ENCODE measurements at places on chromosomes 16 and 17.
A peak's percentile ranks its signal among the peaks of the same experiment; 100 is the strongest.

- DNase-seq: no peak
Measured at GRCh38 chr16:31072540-31073141, 1.4 kb downstream of the ZNF668 start.

DNA sequence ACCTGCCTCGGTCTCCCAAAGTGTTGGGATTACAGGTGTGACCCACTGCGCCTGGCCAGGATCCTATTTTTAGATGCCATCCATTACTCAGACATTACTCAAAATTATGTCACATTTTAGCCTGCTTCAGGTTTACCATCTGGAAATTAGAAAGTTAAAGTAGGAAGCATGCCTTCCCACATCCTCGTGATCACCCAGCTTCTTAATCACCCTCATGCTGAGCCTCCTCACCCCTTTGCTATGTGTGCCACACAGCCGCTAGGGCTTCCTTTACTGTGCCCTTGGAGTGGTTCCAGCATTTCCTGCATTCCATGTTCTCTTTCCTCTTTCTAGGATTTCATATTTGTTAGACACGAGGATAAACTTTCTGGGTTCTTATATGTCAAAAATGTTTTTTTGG lies 9.3 kb downstream of the ADORA2B start:
- DNase-seq: no peak

DNA sequence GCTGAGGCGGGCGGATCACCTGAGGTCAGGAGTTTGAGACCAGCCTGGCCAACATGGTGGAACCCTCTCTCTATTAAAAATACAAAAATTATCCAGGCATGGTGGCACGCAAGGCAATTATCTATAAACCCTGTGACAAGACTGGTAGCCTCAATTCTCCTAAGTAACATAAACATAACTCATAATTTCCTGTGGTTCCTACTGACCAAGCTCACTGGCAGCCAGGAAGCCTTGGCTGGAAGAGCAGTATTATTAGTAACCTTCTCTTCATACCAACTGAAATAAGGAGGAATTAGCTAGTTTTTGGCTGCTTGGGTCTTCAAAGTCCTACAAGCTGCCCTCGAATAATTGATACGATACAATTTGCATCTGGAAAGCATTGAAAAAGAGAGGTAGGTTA lies 31.6 kb upstream of the LRRC37A3 start:
- no peak for DNase-seq

GRCh38 chr17:75628425-75628824 lies 4.8 kb upstream of the SMIM5 start:
- DNase-seq: no peak

DNA sequence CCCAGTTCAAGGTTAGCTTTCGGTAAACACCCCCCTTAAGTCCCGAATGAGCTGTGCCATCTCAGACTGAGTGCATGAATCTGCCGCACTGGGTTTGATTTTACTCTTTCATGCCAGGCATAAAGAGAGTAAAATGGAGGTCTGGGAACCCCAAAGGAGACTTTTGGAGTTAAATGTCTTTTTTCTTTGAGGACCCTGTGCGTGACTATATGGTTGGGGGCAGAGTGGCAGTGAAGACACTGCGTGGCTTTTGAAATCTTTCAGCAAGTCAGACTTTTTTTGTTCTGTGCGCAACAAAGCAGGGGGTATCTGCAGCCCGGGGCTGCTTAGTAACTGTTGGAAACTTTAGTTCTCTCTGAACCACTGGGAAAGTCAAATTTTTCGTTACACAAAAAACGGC lies 392.9 kb upstream of the SALL1 start:
- no peak for DNase-seq

- peak; percentile 15 for DNase-seq
Measured at GRCh38 chr17:4100883-4101756, 41.7 kb downstream of the ZZEF1 start.

DNA sequence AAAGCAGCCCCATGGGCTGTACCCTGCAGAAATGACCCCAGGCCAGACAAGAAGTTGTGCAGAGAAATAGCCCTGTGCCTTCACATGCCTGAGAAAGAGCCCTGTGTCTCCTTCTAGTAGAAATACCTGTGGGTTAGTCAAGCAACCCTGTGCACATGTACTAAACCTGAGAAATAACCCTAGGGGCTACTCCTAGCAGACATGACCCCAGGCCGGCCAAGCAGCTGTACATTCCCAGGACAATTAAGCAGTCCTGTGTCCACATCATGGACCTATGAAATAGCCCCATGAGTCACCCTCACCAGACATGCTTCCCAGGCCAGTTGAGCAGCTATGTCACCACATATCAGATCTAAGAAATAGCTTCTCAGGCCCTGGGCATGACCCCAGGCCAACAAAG lies 519.7 kb upstream of the CA10 start:
- no peak for DNase-seq

GRCh38 chr16:53878216-53878615 lies 174.3 kb downstream of the FTO start:
- DNase-seq: no peak

GRCh38 chr16:23288726-23289512 lies 13.2 kb upstream of the SCNN1B start:
- DNase-seq: no peak

GRCh38 chr16:10979717-10980601 lies 35.6 kb downstream of the CLEC16A start:
- no peak for DNase-seq

GRCh38 chr16:77987810-77988209 lies 34.5 kb upstream of the CLEC3A start:
- no peak for DNase-seq

- DNase-seq: no peak
Measured at GRCh38 chr17:65977041-65977440, 214.9 kb downstream of the CEP112 start.

DNA sequence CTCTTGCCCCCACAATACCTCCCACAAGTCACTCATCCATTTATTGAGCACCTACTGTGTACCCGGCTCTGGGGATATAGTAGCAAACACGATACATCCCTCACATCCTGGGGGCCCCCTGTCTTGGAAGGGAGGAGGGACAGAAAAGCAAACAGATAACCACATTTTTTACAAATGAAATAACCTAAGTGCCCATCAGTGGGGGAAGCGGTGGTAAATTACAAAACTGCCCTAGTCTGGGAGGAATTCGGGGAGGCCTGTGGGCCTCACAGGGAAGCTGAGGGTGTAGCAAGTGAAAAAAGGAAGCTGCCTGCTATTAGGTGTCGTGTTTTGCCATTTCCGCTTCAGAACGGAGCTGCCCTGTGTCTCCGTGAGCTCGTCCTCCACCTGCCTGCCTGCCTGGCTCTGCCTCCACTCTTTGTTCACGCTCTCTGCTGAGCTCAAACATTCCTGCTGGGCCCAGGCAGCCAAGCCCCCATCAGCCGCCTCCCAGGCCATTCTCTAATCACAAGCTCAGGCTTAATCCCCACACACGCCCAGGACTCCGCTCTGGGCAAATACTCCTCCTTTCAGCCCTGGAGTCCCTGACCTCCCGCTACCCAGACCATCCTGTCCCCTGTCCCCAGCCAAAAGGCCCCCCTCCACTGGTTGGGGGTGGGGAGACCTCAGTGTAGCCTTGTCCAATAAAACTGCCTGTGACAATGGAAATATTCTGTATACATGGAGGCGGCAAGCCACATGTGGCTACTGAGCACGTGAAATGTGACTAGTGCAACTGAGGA lies 10.2 kb upstream of the SEC14L5 start:
- no peak for DNase-seq

DNA sequence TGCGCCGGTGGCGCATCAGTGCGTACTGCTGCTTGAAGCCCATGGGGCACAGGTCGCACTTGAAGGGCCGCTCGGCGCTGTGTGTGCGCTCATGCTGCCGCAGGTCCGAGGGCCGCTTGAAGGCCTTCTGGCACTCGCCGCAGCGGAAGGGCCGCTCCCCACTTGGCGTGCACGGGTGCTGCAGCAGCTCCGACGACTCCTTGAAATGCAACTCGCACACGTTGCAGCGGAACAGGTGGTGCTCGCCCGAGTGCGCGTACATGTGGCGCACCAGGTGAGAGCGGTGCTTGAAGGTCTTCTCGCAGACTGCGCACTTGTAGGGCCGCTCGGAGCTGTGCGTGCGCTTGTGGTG lies 3.3 kb downstream of the ZNF319 start:
- DNase-seq: no peak

DNA sequence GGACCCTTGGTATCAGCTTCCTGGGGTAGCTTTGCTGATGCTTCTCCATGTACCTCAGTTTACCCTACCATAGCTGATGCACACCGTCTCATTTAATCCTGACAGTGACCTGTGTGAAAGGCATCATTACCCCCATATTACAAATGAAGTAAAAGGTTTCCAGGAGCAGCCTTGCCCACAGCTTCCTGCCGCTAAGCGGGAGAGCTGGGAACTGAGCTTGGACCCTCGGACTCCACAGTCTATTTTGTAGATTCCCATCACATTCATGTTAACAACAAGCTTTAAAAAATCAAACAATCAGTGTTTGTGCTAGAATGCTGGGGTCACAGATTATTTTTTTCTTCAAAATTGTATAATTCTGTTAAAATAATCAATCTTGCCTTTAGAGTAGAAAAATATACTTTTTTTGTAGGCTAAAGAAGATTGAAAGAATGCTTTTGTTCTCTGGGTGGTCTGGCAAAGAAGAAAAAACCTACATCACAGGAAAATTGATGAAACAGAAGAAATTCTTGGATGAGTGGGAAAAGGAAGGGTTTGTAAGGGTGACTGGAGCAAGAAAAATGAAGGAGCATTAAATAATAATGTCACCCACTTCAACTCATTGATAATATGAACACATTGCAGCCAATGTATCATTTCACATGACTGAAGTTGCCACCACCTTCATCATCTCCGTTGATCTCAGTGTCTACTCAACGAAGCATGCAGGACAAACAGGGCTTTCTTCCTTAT lies 9.5 kb upstream of the USP10 start:
- no peak for DNase-seq

DNA sequence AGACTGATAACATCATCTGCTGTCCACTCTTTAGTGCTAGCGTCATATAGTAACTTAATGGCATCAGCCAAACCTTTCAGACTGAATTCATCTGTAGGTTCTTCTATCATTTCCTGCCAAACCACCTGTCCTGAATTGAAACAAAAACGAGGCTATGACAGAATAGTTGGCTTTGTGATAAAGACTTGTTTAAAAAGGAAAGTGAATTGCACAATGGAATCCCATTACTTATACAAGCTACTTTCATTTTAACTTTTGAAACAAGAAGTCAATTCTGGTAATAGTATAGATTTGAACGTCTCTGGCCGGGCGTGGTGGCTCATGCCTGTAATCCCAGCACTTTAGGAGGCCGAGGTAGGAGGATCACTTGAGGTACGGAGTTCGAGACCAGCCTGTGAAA lies 18.2 kb downstream of the LASP1NB start:
- DNase-seq: no peak

DNA sequence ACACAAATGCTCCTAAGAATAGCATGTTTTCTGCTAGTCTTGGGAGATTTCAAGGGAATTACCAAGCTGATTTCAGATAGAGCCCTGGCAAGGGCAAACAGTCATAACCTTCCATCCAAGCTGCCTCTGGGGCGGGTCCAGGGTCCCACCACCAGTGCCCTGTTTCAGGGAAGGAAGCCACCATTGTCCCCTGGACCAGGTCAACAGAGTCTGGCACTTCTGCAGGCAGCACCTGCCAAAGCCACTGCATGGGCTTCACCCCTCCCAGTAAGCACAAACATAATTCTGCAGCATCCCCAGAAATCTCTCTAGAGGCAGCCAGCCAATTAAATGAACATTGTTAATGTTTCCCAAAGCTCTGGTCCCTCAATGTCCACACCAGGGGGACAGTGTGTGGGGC lies 143.0 kb downstream of the SALL1 start:
- no peak for DNase-seq

DNA sequence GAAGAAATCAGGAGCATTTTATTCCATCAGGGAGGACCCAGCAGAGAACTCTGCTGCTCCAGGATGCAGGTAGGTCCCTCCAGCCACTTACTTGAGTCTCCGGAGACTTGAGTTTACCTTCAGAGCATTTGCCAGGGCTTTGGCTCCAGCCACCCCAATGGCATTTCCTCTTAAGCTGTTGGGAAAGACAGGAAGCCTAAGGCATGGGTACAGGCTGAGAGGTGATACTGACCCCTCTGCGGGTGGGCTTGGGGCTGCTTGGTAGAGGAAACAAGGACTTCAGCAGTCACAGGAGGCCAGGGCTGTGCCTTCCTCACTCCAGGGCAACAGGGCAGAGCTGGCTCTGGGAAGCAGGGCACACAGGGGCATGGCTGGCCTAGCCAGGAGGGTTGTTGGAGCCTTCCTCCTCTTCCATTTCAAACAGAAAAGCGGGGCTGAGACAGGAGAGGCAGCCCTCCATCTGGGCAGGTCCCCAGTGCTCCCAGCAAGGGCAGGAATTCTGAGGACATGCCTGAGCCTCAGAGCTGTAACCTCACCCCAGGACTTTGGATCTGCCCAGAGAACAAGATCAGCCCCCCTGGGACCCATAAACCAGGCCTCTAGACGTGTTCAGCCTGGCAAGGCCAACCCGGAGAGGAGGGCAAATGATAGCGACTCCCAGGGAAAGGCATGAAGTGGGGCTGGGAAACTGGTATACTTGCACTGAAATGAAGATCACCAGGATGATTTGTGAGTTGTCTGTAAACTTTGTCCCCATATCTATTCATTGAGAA lies 34.4 kb downstream of the NLRC3 start:
- DNase-seq: no peak

DNA sequence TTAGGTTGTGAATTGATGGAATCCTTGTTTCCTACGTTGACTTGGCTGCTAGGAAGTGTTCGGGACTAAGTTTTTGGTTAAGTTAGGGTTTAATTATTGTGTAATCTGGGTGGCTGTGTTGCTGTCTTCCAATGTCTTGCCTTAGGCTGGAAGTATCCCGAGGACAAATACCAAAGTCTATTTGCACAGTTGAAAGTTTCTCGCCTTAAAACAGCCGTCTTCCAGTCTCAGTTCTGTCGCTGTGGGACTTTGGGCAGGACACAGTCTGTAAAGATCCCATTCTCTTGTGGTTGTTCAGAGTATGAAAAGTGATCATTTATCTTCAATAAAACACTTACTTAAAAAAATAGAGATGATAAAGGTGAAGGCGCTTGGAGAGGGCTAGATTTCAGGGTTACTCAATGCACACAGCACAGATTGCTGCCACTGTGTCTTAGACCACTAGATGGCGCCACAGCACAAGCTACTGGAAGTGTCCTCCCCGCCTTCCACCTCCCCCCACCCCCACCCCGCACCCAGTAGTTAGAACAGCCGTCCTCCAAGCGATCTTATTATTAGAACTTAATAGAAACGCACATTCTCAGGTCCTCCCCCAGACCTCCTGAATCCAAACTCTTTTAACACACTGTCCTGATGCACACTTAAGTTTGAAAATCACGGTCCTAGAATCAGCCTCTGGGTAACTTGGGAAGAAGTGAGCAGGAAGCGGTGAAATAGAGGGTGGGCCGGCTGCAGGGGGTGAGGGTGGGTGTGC lies 45.8 kb downstream of the AKAP1 start:
- peak; percentile 80 for DNase-seq

GRCh38 chr16:76455257-76455656 lies 178.1 kb downstream of the CNTNAP4 start:
- no peak for DNase-seq

GRCh38 chr17:78862073-78863023 lies 21.7 kb upstream of the USP36 start:
- no peak for DNase-seq
